Natural killer cell treated with Interleukin-12 subunit alpha and Interleukin-12 subunit beta and Interleukin-15 and Interleukin-18, amount 100 ng/mL, for 72 hours (primary cell): ENCODE measurements at places on chromosomes 2 and 18. TPM values are rescaled to one million over a fixed set of nuclear protein-coding genes. Genes with fewer than 3 reads are reported as not detected.

The RANBP2 gene
- 79.3 TPM for total RNA-seq

The POMC gene
- total RNA-seq: 3.4 TPM

DNA sequence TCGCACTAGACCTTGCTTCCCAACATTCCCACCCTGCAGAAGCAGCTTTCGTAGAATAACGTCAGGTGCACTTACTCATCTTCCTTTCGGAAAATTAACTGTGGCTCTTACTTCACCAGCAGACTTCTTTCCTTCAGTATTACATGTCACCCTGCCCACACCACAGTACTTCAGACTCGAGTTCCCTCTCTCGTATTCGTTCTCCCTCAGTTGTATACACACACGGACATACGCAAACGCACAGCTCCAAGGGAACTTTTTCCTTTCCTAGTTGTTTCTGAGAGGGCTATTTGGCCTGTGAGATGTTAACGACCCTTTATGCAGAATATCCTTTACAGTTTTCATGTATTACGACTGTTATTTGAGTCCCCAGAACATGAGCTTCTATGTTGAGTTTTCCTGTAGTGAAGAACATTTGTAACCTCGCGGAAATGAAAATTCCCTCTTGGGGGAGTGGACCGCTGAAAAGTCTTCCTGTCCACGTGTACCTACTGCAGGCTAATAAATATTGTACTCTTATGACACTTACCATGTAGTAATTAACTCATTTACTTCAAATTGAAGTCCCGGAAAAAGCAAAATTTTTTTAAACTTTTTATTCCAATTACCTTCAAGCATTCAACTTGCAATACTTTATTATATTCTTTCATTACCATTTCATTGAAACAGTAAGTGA is 908 bp downstream of the ERLEC1 start:
- H3K27ac ChIP-seq: peak overlapping the region; percentile 92
- peaks cover 8% of the 10 kb centered on the region for H3K36me3 ChIP-seq
- H3K27me3 ChIP-seq: no peaks in the 10 kb centered on the region
- peaks cover 41% of the 10 kb centered on the region for H3K4me1 ChIP-seq
- H3K4me3 ChIP-seq: peak overlapping the region; percentile 100
- DNase-seq: no peak

DNA sequence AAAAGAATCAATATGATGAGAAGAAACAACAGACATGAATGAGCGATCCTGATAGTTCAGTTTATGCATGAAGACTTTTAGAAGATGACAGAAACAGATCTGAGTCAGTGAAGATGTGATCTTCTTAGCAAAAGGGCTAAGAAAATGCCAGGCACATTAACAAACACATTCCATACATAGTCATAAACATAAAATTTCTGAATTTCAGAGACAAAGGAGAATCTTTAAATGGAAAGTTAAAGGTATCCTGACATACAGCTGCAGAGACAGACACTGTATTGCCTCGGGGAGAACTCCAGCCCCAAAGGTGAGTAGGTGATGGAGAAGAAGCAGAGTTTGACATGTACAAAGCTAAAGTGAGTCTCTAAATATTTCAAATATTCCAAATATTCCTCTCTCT is 40.6 kb upstream of the FN1 start:
- no peaks in the 10 kb centered on the region for H3K36me3 ChIP-seq
- H3K4me3 ChIP-seq: no peak overlapping the region
- H3K4me1 ChIP-seq: no peaks in the 10 kb centered on the region
- DNase-seq: no peak
- H3K27me3 ChIP-seq: peaks cover 21% of the 10 kb centered on the region

DNA sequence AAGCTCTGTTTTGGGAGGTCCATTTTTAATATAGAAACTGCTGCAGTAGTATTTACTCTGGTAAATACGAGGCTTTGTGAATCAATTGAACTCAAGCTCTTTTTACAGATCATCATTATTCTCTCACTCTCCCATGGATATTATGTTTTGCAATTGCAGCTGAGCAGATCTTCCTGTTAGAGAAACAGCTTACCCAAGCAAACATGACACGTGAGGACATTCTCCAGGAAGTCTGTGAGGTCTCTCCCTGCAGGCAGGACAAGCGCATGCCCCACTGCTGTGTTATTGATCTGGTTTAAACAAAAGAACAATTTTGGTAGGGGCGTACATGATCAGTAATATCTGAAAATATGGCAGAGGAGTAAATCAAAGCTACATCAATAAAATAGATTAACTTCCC is 72.1 kb downstream of the COL6A3 start:
- DNase-seq: no peak
- H3K27ac ChIP-seq: no peak overlapping the region
- H3K4me1 ChIP-seq: no peaks in the 10 kb centered on the region
- H3K27me3 ChIP-seq: peaks cover 7% of the 10 kb centered on the region

The SLC5A7 gene
- total RNA-seq: not detected

DNA sequence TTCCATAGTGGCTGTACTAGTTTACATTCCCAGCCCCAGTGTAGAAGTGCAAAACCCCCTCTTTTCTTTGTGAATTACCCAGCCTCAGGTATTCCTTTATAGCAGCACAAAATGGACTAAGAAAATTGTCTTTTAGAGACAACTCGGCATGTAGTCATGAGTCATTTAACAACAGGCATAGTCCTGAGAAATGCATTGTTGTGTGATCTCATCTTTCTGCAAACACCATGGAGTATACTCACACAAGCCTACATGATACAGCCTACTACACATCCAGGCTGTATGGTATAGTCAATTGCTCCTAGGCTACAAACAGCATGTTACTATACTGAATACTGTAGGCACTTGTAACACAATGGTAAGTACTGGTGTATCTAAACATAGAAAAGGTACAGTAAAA is 44.4 kb upstream of the MBP start:
- DNase-seq: no peak
- no peaks in the 10 kb centered on the region for H3K36me3 ChIP-seq
- no peak overlapping the region for H3K27ac ChIP-seq
- H3K27me3 ChIP-seq: no peaks in the 10 kb centered on the region
- no peak overlapping the region for H3K4me3 ChIP-seq

DNA sequence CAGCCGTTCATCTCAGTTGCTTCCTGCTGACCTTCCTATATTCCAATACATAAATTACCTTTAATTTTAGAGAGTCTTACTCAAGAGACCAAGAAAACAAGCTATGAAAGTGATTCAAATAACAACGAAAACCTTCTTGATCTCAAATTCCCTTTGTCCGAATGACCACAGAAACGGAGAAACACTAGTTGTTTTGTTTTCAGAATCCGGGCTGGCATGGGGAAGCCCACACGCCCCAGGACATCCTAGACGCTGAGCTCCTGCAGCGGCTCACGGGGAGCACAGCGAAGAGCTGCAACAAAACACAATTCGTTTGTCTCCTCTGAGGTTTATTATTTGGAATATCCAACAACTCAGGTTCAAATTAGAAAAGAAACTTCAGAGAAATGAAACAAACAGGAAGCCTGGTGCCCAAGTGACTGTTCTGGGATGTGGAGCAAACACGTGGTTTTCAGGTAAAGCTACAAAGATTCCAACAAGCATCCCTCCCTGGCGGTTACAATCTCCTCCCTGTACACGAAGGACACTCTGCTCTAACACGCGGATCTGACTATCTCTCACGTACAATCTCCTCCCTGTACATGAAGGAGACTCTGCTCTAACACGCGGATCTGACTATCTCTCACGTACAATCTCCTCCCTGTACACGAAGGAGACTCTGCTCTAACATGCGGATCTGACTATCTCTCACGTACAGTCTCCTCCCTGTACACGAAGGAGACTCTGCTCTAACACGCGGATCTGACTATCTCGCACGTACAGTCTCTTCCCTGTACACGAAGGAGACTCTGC is 237.5 kb downstream of the TWIST2 start:
- H3K27me3 ChIP-seq: no peaks in the 10 kb centered on the region
- no peak overlapping the region for H3K27ac ChIP-seq
- no peaks in the 10 kb centered on the region for H3K36me3 ChIP-seq
- DNase-seq: no peak

DNA sequence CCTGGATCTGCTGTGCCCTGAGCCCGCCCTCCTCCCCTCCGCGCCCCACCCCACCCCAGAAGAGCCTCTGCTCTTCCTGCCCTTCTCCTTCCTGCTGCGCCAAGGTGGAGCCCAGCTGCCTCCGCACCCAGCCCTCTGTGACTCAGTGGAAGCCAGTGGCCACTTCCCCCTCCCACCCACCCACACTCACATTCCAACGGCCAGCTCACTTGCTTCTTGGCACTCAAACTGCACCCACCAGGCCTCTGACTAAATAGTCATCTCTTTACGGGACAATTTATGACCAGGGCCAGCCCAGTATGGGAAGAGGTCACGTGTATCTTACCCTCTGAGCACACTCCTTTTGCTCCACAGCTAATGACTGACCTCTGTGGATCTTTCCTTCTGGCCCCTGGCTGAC is 150.4 kb upstream of the SLC1A4 start:
- no peak overlapping the region for H3K4me3 ChIP-seq
- no peaks in the 10 kb centered on the region for H3K4me1 ChIP-seq

The CD28 gene
- 3.2 TPM for total RNA-seq

The LINC00305 gene
- not detected for total RNA-seq

The TRABD2A gene
- total RNA-seq: 6.6 TPM

The INO80C gene
- 41.7 TPM for total RNA-seq

The ACTG2 gene
- not detected for total RNA-seq

DNA sequence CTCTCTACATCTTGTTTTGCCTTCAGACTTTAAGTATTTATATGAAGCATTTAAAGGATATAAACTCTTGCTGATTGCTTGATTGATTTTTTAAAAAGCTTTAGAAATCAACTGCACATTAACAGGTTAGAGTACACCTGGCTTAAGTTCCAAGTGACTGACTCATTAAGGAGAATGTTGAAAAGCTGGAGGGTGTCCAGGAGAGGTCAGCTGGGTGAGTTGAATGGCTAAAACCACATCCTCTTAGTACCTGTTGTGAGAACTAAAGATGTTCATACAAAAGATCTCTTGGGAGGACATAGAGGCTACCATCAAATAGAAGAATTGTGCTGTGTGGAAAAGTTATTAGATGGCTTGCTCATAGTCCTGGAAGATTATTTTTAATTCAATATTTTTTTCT is 206.8 kb downstream of the TXNL1 start:
- no peaks in the 10 kb centered on the region for H3K4me1 ChIP-seq
- H3K4me3 ChIP-seq: no peak overlapping the region
- peaks cover 9% of the 10 kb centered on the region for H3K36me3 ChIP-seq
- DNase-seq: no peak

The ABCB11 gene
- total RNA-seq: 0.06 TPM

GRCh38 chr2:43898838-43899346 is 60.1 kb downstream of the ABCG8 start:
- no peaks in the 10 kb centered on the region for H3K4me1 ChIP-seq
- no peak overlapping the region for H3K27ac ChIP-seq
- peaks cover 12% of the 10 kb centered on the region for H3K36me3 ChIP-seq
- no peaks in the 10 kb centered on the region for H3K27me3 ChIP-seq

The KLHL41 gene
- total RNA-seq: not detected

- H3K36me3 ChIP-seq: no peaks in the 10 kb centered on the region
- no peak for DNase-seq
- peaks cover 3% of the 10 kb centered on the region for H3K27me3 ChIP-seq
- peaks cover 7% of the 10 kb centered on the region for H3K4me1 ChIP-seq
- no peak overlapping the region for H3K27ac ChIP-seq
Measured at GRCh38 chr2:189502714-189503113, 61.4 kb downstream of the WDR75 start.

The CROCC2 gene
- not detected for total RNA-seq

DNA sequence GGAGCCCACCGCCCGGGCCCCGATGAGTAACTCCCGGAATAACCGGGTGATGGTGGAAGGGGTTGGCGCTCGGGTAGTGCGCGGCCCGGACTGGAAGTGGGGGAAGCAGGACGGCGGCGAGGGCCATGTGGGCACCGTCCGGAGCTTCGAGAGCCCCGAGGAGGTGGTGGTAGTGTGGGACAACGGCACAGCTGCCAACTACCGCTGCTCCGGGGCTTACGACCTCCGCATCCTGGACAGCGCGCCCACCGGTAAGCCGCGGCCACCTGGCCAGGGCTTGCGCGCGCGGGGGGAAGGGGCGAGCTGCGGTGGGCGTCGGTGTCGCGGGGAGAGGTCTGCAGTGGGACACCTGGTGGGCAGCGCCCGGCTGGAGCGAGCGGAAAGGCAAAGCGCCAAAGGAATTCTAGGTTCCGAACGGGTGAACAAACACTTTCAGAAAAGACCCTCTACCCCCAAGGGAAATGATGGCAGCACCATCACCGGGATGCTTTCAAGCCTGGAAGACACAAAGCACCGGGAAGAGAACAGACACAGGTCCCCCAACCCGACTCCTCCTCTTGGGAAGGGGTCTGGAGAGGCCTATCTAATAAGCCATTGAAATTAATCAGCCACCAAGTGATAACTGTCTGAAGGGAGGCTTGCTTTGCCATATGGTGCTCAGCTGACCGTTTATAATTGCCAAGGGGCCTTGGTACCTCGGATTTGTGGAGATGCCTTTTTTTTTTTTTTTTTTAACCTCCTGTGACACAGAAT is 1.1 kb downstream of the MIB1 start:
- H3K36me3 ChIP-seq: peaks cover under 1% of the 10 kb centered on the region
- peak overlapping the region; percentile 48 for H3K27ac ChIP-seq
- H3K4me3 ChIP-seq: peak overlapping the region; percentile 78
- peaks cover under 1% of the 10 kb centered on the region for H3K27me3 ChIP-seq
- DNase-seq: no peak
- H3K4me1 ChIP-seq: peaks cover 24% of the 10 kb centered on the region

GRCh38 chr2:107621186-107622165 is 205.2 kb upstream of the RGPD4 start:
- H3K36me3 ChIP-seq: no peaks in the 10 kb centered on the region
- DNase-seq: no peak
- no peaks in the 10 kb centered on the region for H3K27me3 ChIP-seq
- no peaks in the 10 kb centered on the region for H3K4me1 ChIP-seq

GRCh38 chr2:12068796-12069538 is 322.5 kb downstream of the LPIN1 start:
- peaks cover 52% of the 10 kb centered on the region for H3K4me1 ChIP-seq
- no peak overlapping the region for H3K27ac ChIP-seq
- H3K4me3 ChIP-seq: no peak overlapping the region
- peaks cover 13% of the 10 kb centered on the region for H3K36me3 ChIP-seq
- DNase-seq: no peak

- DNase-seq: no peak
- peaks cover 37% of the 10 kb centered on the region for H3K4me1 ChIP-seq
- H3K4me3 ChIP-seq: peak overlapping the region; percentile 48
- peaks cover 4% of the 10 kb centered on the region for H3K36me3 ChIP-seq
- H3K27me3 ChIP-seq: no peaks in the 10 kb centered on the region
- H3K27ac ChIP-seq: peak overlapping the region; percentile 51
Measured at GRCh38 chr2:3241971-3242746, 135.5 kb downstream of the EIPR1 start.

- no peaks in the 10 kb centered on the region for H3K4me1 ChIP-seq
- H3K27me3 ChIP-seq: peaks cover 40% of the 10 kb centered on the region
- no peak overlapping the region for H3K4me3 ChIP-seq
Measured at GRCh38 chr2:242020196-242021004, 150.9 kb downstream of the RTP5 start.

The CFAP65 gene
- not detected for total RNA-seq

The BCL11A gene
- total RNA-seq: 0.81 TPM

GRCh38 chr2:46876741-46877384 is 38.7 kb downstream of the MCFD2 start:
- DNase-seq: no peak
- no peak overlapping the region for H3K4me3 ChIP-seq
- no peak overlapping the region for H3K27ac ChIP-seq
- no peaks in the 10 kb centered on the region for H3K36me3 ChIP-seq

The APLF gene
- 2.0 TPM for total RNA-seq
